ENCODE measurements at places on chromosomes 5 and 9. TPM values are rescaled to one million over a fixed set of nuclear protein-coding genes. Genes with fewer than 3 reads are reported as not detected.

PCDHGA8 gene
- total RNA-seq: 3.3 TPM

FKTN gene
- total RNA-seq: 19.0 TPM

OCLN gene
- total RNA-seq: 1.3 TPM

INSL6 gene
- not detected for total RNA-seq

THOC3 gene
- 72.0 TPM for total RNA-seq

OTULINL gene
- total RNA-seq: 0.66 TPM

LRRTM2 gene
- total RNA-seq: 1.0 TPM

LOX gene
- 92.5 TPM for total RNA-seq

PCDHA3 gene
- 0.14 TPM for total RNA-seq

BTNL9 gene
- total RNA-seq: not detected

ADAMTS13 gene
- total RNA-seq: 0.88 TPM

NR3C1 gene
- total RNA-seq: 99.5 TPM

OBP2B gene
- not detected for total RNA-seq

CAMK2A gene
- 2.0 TPM for total RNA-seq

PCA3 gene
- total RNA-seq: not detected
